Endothelial cell (in vitro differentiated cells): ENCODE measurements at places on chromosomes 7 and 10.

GRCh38 chr10:117537904-117538524 is 4.5 kb upstream of the EMX2 start:
- peaks cover 25% of the 10 kb centered on the region for H3K27me3 ChIP-seq
- no peak overlapping the region for H3K27ac ChIP-seq
- peaks cover 21% of the 10 kb centered on the region for H3K4me1 ChIP-seq
- no peak for DNase-seq
- no peak overlapping the region for H3K4me3 ChIP-seq

DNA sequence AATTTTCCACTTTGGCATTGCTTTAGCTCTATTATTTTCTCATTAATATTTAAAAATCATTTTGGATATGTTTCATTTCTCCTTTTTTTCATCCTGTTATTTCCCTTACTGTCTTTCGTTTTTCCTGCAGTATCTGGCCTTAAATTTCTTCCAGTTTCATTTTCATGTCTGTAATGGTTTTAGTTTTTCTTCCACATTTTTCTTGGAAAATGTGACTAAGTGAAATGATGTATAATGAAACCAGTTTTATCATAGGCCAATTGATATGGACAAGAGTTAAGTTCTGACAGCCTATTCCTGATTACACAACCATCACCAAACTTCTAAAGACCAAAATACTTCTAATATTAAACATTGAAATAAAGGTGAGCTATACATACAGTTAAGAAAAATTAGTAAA is 158.5 kb downstream of the LHFPL3 start:
- H3K27ac ChIP-seq = no peak overlapping the region
- H3K4me1 ChIP-seq = no peaks in the 10 kb centered on the region
- H3K27me3 ChIP-seq = no peaks in the 10 kb centered on the region
- H3K36me3 ChIP-seq = no peaks in the 10 kb centered on the region
- H3K4me3 ChIP-seq = no peak overlapping the region

DNA sequence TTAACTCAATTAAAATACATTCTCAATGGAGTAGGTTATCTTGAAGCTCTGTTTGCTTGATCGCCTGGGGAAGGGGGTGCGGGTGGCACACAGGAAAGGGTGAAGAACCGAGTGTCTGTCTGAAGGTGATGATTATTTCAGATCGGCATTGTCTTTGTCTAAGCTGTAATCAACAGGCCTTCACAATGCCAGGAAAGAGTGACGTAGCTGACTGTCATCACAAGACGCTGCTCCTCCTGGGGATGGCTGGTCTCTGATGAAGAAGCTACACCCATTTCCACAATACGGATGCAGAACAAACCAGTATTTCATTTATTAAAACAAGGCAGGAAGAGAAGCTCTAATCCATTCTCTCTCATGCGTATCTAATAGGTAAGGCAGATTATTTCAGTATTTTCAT is 19.4 kb downstream of the JCAD start:
- H3K4me3 ChIP-seq = peak overlapping the region; percentile 63
- H3K27ac ChIP-seq = peak overlapping the region; percentile 96
- peaks cover 88% of the 10 kb centered on the region for H3K4me1 ChIP-seq
- no peak for DNase-seq
- peaks cover 85% of the 10 kb centered on the region for H3K36me3 ChIP-seq
- peaks cover 32% of the 10 kb centered on the region for H3K27me3 ChIP-seq

- H3K4me3 ChIP-seq = no peak overlapping the region
- peaks cover 58% of the 10 kb centered on the region for H3K4me1 ChIP-seq
- DNase-seq = peak; percentile 65
- H3K36me3 ChIP-seq = no peaks in the 10 kb centered on the region
Observed at GRCh38 chr10:13990392-13990805, 340.3 kb downstream of the FRMD4A start.

GRCh38 chr10:63273577-63273976 is 140.4 kb downstream of the NRBF2 start:
- H3K4me3 ChIP-seq = peak overlapping the region; percentile 31
- no peaks in the 10 kb centered on the region for H3K36me3 ChIP-seq
- H3K27ac ChIP-seq = peak overlapping the region; percentile 95
- DNase-seq = no peak
- peaks cover 5% of the 10 kb centered on the region for H3K27me3 ChIP-seq

GRCh38 chr7:98621573-98622482 is 4.7 kb downstream of the NPTX2 start:
- H3K27me3 ChIP-seq = peaks cover 11% of the 10 kb centered on the region
- no peaks in the 10 kb centered on the region for H3K36me3 ChIP-seq
- H3K4me1 ChIP-seq = no peaks in the 10 kb centered on the region
- H3K27ac ChIP-seq = no peak overlapping the region
